ENCODE measurements at places on chromosomes 5 and 9.

- DNase-seq = no peak
Measured at GRCh38 chr5:61969347-61969746, 336.7 kb upstream of the KIF2A start.

DNA sequence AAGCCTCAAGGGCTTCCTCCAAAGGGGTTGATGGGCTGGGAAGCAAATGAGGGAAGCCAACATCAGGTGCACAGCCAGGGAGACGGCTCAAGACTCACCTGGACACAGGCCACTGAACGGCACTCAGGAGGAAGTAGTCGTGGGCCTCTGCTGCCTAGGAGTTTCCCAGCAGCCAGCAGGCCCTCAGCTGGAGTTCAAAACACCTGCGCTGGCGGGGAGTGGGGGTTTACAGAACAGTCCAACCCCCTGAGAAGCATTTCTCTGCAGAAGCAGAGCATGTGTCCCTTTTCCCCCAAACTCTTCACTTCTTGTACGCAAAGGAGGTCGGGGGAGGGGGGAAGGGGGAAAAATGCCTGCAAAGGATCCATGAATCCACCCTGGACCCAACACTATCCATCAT lies 2.3 kb downstream of the WHRN start:
- no peak for DNase-seq

- no peak for DNase-seq
Measured at GRCh38 chr5:136466041-136466415, 100.7 kb upstream of the TRPC7 start.

DNA sequence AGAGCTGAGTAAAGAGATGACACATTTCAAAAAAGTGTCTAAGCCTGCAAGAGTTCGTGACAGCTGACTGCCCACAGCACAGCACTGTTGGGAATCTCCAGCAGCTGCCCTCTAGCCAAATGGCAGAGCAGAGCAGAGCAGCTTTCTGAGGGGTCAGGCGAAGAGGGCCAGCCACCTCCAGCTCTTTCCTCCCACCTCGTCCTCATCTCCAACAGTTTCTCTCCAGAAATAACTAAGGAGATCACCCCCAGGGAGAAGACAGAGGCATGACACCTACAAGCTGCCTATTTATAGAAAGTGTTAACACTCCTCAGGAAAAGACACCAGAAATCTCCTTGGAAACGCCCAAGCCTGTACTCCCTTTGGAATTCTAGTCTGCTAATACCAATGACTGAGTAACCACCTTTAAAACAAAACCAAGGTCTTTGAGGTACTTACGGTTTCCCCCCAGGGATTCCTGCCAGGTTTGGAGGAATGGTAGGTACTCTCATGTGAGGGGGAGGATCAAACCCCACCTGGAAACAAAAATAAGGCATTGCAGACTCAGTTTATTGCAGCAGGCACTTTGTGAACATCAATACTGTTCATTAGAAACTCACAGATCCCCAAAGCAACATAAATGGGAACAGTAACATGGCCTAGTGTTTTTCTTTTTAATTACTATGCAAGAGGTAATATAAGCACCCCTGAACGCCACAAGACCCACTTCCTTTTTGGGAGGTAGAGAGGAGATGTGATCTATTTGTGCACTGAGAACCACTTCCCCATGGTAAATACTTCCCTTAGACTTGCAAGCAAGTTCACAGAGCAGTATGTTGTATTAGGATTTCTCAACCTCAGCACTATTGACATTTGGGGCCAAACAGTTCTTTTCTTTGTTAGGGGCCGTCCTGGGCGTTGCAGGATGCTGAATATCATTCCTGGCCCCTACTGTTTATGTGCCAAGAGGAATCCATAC lies 79.3 kb downstream of the TLE1 start:
- DNase-seq = no peak

DNA sequence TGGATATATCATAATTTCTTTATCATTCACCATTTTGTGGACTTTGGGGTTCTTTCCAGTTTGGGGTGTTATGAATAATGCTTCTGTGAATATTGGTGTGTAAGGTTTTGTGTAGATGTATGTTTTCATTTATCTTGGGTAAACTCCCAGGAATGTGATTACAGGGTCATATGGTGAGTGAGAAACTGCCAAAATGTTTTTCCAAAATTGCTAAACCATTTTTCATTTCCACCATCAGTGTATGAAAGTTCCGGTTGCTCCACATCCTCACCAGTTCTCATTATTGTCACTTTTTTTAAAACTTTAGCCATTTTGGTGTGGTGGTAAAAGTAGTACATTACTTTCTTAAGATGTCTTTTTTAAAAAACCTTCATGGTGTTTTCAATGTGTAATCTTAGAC lies 152.9 kb downstream of the NIPBL start:
- no peak for DNase-seq

DNA sequence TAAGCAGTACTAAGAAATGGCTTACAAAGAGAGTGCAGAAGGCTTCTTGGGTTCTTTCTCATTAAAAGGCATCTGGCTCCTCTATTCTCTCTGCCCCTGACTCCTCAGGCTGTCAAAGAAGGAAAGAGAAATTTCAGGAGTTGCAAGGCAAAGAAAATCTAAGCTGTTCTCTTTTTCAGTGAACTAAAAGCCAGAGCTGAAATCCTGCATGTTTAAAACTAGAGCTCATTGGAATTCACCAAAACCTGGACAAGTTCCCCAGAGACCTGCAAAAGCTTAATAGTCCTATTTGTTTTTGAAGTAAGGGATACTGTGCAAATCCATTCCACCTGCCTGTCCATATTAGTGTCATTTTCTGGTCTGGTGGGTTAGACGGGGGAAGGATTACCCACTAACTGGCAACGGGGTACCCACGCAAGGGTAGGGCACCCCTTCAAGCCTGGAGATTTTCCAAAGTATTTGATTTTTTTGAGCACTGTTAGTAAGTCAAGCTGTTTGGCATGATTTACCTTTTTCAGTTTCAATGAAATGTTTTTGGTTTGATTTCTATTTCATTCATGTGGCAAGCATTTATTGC lies 179.3 kb downstream of the FSTL4 start:
- DNase-seq = no peak

DNA sequence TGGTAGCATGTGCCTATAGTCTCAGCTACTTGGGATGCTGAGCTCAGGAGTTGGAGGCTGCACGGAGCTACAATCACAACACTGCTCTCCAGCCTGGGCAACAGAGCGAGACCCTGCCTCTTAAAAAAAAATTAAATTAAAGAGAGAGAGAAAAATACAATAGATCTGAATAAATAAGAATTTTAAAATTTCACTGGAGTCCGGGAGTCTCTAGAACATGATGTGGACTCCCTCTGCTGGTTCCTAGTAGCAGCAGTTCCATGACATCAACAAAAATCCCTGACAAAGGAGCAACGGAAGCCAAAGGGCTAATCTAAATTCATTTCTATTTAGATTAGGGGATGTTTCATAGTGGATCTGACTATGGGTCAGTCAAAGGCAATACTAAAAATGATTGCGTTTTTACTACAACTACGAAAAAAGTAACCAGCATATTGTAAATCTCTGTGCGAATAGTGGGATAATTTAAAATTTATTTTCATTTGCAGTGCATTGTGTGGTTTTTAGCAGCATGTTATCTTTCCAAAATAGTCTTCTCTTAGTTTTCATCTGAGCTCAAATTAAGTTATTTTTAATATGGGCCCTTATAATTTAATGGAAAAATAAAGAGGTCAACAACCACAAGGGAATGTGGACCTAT lies 6.7 kb downstream of the INIP start:
- no peak for DNase-seq

DNA sequence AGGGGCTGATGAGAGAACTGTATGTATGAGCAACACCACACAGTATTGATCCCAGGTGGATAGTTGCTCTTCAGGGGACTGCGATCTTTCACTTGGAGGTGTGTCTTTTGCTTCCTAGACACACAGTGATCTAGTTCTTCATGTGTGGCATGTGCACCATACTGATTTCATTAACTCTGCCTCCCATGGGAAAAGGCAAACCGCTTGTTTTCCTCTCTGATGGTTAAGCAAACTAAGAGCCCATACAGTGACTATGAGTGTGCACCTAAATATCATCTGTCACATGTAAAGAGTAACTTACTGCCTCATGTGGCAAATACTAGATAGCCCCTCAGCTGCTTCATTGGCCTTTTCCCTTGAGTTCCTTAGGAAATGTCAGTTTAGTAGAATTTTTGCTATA lies 147.3 kb downstream of the TLE4 start:
- DNase-seq = no peak

GRCh38 chr5:95931079-95931833 lies 30.4 kb downstream of the ELL2 start:
- DNase-seq = no peak

- no peak for DNase-seq
Measured at GRCh38 chr5:139642891-139643871, 5.0 kb upstream of the CXXC5 start.

GRCh38 chr5:172235827-172236736 lies 42.1 kb downstream of the EFCAB9 start:
- no peak for DNase-seq

DNA sequence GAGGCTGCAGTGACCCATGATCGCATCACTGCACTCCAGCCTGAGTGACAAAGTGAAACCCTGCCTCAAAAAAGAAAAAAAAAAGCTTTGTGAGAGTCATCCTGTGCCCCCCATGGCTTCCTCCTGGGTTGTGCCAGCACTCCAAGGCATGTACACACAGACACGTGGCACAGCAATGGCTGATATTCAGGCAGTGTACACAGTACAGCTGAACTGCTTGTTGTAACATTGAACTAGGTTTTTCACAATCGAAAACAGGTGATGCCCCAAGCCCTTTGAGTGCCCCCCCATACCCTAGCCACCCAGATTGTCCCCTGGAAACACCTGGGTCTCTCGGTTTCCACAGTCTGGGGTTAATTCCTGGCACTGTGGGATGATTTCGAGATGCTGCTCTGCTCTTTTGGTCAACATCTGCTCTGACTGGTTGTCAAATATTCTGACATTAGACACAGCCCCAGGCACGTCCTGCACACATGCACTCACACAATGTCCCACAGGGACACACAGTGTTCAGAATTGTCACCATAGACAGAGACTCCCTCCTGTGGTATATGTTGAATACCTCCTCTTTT lies 9.2 kb downstream of the SPINK4 start:
- DNase-seq = no peak

DNA sequence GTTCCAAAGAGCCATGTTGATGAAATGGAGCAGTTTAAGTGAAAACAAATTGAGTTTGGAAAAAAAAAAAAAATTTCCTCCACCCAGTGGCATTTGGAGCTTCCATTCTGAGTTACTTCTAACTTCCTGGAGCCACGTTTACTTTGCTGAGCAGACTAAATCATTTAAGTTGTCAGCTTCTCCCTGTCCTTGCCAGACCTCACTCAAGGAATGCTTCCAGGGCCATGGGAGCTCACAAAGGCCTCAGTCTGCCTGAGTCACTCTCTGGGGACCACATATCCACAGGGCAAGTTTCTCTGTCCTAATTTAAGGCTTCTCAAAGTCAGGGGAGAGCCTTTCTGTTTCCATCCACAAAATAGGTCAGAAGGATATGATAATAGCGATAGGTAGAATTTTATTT lies 210.3 kb upstream of the TNC start:
- DNase-seq = no peak
